Activated gamma-delta T cell treated with anti-CD3 and anti-CD28 coated beads, Interleukin-2, amount 50 U/mL, for 16 hours (primary cell): ENCODE measurements at places on chromosomes 7 and 10.

DNA sequence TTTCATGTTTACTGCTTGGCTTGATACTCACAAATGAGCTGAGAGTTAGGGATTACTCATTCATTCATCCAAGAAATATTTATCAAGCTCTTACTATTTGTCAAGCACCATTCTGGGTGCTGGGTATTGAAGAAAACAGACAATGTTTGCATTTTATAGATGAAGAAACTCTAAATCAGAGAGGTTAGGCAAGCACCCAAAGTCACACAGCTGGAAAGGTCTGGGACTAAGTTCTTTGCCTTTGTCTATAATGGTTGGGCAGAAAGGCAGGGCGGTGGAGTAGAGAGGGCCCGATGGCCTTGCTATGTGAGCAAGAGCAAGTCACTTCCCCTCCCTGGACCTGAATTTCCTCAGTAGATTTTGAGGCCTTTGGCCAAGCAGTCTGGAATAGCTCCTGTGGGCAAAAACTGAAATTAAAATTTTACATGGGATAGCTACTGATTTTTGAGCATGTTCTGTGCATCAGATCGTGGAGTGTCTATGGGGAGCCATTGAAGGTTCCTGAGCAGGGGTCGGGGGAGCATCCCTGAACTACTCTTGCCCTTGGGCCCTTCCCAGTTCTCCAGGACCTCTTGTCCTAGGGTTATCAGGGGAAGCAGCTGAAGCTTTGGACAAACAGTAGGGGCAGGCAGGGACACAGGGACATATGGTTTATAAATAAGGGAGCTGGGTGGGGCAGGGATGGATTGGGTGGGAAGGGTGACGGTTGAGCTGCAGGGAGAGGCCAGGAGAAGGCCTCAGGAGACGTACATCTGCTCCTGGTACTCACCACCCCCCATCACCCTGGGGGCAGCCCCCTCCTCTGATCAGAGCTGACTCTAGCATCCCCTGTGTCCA is 23.3 kb downstream of the AQP1 start:
- no peak for DNase-seq

DNA sequence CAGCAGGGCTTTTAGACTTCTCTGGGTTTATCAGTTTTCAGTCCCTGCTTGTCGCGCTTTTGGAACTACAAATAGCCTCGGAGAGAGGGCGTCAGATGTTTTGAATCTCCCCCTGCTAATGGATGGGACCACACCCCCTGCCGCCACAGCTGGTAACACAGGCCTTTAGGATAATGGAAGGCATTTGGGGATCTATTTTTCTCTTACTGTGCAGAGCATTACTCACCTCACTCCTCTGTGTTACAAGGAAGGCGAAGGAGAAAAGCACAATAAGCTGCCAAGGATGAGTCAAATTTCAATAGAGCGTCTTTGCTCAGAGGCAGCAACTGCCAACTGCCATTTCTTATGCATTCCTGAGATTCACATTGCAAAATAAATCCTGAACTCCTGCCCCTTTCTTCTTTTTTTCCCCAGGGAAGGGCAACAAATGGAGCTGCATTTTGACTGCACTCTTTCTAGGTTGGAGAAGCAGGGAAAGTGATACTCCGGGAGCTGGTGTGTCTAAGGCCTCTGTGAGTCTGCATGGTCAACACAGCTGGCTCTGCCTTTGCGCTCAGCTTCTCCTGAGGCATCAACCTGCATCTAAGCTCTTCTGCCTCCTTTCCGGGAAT is 31.5 kb upstream of the SMNDC1 start:
- no peak for DNase-seq

DNA sequence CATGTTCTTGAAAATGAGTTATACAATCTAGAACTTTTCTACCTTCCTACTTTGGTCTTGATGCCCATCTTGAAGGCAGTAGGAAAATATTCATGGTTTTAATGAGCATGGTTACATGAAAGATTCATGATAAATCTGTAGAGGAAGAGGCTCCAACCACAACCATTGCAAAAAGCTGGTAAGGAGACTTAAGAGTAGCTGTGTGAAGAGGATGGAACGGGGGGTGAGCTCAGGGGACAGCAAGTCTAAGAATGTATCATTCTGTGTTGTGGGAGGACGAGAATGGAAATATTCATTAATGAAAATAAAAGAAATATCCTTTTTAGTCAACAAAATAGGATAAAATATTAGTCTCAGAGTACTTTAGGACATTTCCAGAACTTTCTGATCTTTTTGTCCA is 81.1 kb downstream of the BMPER start:
- DNase-seq = no peak

DNA sequence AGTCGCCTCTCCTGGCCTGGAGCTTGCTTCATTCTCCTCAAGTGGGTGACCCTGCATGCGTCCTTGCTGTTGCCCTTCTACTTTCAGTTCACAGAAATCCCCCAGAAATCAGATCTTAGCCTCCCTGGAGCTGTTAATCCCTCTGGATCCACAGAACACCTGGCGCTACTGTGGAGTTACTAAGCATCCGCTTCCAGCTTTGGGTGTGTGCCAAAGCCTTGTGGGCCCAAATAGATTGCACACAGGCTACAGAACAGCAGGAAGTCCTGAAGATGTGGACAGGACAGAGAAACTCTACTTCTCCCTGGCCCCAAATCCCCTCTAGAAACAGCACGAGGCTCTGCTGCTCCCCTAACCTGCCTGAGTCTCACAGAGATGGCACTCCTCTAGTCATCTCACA is 36.6 kb upstream of the PDLIM1 start:
- no peak for DNase-seq

DNA sequence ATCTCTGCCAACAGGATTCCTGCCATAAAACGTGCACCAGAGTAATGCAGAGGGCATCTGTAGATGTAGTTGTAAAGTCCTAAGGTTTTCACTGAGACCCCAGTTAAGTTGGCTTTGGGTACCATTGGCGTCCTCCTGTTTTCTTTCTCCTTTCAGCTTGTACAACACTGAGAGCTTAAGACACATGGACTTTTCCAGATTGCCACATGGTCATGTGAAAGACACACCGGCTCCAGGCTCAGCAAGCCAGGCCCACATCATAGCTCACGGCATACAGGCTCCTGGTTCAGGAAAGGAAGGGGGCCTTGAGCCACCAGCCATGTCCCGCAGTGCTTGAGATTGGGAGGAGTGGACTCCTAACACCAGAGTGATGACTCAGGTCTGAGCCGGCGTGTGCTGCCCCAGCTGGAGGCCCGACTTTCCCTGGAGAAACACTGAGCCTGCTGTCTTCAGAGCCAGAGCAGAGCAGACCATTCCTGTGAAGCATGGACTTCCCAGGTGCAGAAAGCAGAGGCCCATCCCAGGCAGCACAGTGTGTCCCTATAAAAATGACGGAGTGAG is 252.7 kb downstream of the PRPF18 start:
- no peak for DNase-seq

- DNase-seq = no peak
Observed at GRCh38 chr10:74164716-74165529, 13.9 kb downstream of the ADK start.

DNA sequence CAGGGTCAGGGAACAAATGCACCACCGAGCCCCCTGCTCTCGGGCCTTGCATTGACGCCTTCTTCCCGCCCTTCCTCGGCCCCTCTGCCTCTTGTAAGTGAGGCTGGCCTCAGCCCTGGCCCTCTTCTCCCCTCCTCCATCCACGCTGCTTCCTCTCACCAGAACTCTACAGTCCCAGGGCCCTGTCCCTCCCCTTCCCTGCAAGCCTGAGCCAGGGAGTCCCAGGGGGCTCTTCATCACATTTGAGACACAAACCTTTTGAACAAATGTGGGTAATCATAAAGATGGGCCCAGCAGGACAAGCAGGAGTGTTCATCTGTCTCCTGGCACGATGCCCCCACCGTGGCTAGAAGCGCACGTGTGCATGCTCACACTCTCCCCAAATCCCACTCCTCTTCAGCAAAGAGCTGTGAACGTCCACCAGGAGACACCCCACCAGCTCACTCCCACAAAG is 57.7 kb downstream of the SLIT1 start:
- DNase-seq = no peak

- DNase-seq = no peak
Observed at GRCh38 chr10:78540355-78541076, 506.9 kb downstream of the RPS24 start.

GRCh38 chr10:52053497-52053896 is 260.6 kb upstream of the DKK1 start:
- DNase-seq = no peak

DNA sequence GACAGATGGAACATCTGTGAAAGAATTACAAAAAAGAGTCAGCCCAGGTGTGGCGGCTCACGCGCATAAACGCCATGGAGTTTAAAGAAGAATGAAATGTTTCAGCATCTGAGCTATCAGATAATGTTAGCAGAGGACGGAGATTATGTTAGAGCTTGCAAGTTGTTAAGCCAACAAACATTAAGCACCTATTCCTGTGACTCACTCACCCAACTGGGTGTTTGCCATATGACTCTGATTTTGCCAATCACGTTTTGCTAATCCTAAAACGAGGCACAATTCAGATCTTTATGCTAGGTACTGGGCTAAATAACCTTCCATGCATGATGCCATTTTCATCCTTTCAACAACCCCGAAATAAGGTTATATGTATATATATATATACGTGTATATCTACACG is 29.0 kb upstream of the CCNY start:
- DNase-seq = no peak

- no peak for DNase-seq
Observed at GRCh38 chr10:84241185-84241790, at the start of gene LRIT1. TSS of gene LRIT1 (minus strand) at chr10:84241546. CDS start at chr10:84241439, 107 bp downstream.

- DNase-seq = no peak
Observed at GRCh38 chr10:85673270-85673669, 693.3 kb downstream of the GRID1 start.

GRCh38 chr10:6390213-6390845 is 187.6 kb downstream of the PFKFB3 start:
- no peak for DNase-seq

- DNase-seq = no peak
Observed at GRCh38 chr10:102841827-102842345, 4.7 kb upstream of the CYP17A1 start.

GRCh38 chr7:19390795-19391194 is 245.6 kb upstream of the FERD3L start:
- DNase-seq = no peak

DNA sequence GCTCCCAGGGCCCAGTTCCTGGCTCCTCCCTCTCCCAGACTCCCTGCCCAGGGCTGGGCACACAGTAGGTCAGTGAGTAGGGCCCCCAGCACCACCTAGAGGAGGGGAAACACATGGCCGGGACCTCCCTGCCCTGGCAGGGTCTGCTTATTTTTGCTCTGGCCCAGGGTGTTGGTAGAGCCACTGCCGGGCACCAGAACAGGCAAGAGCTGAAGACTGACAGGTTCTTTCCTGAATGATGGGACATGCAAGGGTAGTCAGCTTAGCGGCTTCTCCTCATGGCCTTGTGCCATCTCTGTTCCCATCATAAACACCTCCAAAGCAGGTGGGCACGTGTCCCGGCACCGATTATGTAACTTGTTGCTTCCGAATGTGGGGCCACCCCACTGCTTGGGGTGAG is 86.5 kb downstream of the NEURL1 start:
- no peak for DNase-seq

DNA sequence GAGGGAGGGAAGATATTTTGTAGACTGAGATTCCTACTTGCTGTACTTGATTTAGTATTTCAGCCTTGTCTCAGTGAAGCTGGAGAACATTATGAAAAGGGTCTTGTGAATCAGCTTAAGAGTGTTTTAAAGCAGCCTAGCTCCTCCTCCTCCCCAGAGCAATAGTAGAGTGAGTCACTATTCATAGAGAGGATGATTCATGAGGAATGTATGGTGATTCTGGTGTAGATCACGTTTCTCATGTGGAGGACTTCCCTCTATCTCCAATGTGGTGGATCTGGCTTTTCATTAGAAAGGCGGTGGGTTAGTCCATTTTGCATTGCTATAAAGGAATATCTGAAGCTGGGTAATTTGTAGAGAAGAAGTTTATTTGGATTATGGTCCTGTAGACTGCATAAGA is 340.1 kb upstream of the CHRM2 start:
- DNase-seq = no peak
